Epithelial cell of umbilical artery (primary cell): ENCODE measurements at places on chromosomes 1 and 21. TPM values are rescaled to one million over a fixed set of nuclear protein-coding genes. Genes with fewer than 3 reads are reported as not detected.

The ANGPTL1 gene
- 0.32 and 3.8 TPM in 2 replicates for total RNA-seq

The CA6 gene
- total RNA-seq, result not detected in 2 replicates

The GSTM1 gene
- total RNA-seq, result 0.32 and 2.6 TPM in 2 replicates

The OLFML2B gene
- 0.32 TPM in 1 of 2 replicates, not detected in the other for total RNA-seq
